Mucosa of gallbladder (tissue), 1 donor: ENCODE measurements at places on chromosomes 4 and X.

DNA sequence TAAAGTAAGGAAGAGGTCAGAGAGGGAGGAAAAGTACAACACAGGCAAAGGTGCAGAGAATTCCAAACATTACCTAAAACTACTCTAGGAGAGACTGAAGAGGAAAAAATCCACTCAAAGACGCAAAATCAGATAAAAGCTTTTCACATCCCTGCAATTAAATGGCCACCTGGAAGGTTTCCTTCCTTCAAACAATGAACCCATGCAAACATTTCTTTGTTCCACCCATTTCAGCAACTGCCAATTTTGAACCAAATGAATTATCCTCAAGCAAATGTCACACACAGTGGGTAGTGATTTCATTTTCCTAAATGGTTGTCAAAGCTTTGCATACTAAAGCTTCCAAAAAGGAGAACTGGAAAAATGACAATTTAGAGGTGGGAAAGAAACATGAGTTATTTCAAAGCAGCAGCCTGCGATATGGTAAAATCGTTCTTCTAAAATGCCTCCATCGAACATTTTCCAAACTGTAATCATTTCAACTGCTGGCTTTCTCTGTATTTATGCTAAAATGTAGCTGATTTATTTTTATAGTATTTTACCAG, 45.0 kb downstream of the APBB2 start:
- DNase-seq, result no peak

DNA sequence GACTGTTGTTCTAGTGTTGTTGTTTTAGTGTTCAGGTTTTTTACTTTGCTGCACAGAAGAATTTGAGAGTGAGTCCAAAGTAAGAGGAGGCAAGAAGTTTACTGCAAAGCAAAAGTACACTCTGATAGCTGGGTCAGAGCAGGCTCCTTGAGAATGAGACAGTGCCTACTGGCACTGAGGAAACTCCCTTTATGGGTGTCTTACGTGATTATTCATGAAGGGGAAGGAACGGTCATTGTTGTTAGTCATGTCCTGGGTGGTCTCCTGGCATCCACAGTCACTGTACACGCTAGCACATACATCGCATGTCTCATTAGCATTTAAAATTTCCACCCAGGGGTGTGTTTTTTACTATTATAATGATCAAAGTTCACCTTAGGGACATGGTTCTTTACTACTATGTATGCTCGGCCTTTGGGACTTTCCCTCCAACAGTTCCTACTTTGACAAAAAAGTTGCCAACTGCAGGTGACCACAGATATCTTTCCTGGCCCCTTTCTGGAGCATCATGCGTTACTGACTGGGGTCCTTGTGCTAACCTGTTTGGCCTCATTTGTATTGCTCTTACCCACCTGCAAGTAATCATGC, 688.9 kb upstream of the AMOT start:
- DNase-seq, result no peak

GRCh38 chrX:35076061-35076460, 133.5 kb downstream of the FAM47B start:
- no peak for DNase-seq

GRCh38 chrX:109943092-109943739, 59.7 kb upstream of the TMEM164 start:
- DNase-seq, result no peak

DNA sequence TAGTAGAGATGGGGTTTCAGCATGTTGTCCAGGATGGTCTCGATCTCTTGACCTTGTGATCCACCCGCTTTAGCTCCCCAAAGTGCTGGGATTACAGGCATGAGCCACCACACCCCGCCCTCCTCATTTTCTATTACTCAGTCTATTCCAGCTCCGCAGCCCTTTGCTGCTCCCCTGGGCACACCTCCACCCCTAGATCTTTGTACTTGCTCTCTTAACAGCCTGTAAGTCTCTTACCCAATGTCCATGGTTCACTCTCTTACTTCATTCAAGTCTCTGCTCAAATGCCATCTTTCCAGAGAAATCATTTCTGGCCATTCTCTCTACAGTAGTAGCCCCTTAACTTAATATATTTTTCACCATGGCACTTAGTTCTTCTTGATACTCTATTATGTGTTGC, 64.7 kb downstream of the LDB2 start:
- no peak for DNase-seq

DNA sequence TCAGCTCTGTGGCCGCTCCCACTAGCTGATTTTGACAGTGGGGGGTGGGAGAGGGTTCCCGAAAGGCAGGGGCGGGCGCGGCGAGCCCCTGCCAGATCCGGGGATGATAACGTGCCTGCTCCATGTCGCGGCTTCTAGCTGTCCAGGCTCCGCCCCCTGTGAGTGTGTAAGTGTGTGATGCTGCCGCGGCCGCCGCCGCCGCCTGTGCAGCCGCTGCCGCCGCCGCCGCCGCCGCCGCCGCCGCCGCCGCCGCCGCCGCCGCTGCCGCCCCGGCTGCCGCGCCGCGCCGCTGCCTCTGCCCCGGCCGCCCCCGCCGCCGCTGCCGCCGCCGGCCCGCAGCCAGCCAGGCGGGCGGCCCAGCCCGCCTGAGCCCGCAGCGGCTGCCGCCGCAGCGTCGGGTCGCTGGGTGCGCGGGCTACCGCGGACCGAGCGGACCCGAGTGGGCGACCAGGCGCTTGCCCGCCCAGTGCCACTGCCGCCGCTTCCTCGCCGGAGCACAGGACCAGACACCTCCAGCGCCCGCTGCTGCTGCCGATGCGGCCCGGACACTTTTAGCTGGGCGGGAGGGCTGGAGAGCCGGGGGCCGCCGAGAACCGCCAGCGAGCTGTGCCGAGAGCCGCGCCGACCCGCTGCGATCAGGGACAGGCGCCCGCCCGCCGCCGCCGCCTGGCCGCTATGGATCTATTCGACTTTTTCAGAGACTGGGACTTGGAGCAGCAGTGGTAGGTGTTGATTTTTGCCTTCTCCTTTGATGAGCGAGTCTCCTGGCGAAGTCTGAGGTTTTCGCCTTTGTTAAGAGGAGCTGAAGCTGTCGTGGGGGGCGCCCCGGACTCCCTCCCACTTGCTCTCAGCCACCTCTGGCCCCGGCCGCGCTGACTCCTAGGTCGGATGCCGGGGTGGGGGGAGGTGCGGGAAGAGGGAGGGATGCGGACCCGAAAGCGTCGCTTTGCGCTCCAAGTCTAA, at the start of gene AFF2:
Gene AFF2 (plus strand): TSS at position 195 of the 963 bp plus-strand sequence. CDS start 481 bp downstream, at position 676.
- DNase-seq, result no peak

DNA sequence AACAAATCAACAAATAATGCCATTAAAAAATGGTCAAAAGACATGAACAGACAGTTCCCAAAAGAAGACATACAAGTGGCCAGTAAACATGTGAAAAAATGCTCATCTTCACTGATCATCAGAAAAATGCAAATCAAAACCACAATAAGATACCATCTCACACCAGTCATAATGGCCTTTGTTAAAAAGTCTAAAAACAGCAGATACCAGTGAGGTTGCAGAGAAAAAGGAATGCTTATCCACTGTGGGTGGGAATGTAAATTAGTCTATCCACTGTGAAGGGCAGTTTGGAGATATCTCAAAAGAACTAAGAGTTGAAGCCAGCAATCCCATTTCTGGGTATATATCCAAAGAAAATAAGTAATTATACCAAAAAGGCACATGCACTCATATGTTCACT, 668.1 kb upstream of the CPEB2 start:
- no peak for DNase-seq

GRCh38 chr4:33996075-33996718, 2248.1 kb downstream of the ARAP2 start:
- no peak for DNase-seq

DNA sequence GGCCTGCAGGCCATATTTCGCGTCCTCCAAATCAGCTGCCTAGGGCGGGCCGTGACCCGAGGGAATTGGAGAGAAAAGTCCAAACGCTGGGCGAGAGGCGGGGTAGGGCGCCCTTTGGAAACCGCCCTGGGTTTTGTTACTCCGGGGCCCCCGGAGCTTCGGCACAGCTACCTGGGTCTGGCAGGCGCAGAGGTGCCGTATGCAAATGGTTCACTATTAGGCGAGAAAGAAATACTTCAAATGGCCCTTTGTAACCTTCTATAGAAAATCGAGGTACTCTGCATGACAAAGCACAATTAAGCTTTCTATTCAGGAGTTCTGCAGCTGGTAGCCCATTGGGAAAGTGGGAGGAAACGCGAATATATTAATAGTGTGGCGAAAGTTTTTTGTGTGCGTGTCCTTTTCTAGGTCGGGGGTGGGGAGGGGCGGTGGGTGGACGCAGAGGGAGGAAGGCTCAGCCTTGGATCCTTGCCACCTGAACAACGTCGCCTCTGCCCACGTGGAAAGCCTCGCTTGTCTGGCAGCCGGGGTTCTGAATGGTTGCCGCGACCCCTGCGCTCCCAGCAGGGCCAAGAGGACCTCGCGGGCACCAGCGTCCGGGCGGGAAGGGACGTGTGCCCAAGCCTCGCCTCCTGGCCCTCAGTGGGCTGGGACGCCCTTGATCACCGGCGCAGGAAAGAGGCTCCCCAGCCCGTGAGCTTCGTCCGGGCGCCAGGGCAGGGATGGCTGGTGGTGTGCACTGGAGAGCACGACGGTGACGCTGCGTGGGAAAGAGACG, 9.5 kb downstream of the GSX2 start:
- DNase-seq, result no peak
